Kidney (tissue), 22 donors: ENCODE measurements at places on chromosomes 11 and 22. TPM values are rescaled to one million over a fixed set of nuclear protein-coding genes. Genes with fewer than 3 reads are reported as not detected.

SYCE3 gene
- not detected for total RNA-seq

NOX4 gene
- total RNA-seq, result 13.0 TPM

LRRC75B gene
- 47.6 TPM for total RNA-seq

FLRT1 gene
- total RNA-seq, result 0.66 TPM

FCHSD2 gene
- total RNA-seq, result 58.7 TPM

ISX gene
- total RNA-seq, result not detected

PPP1R14B gene
- 86.5 TPM for total RNA-seq

PHOX2A gene
- not detected for total RNA-seq

DEFB131B gene
- total RNA-seq, result not detected

GAB4 gene
- total RNA-seq, result not detected

SPATA19 gene
- total RNA-seq, result not detected

CCDC88B gene
- 13.3 TPM for total RNA-seq

RASD2 gene
- total RNA-seq, result 3.4 TPM

DNA sequence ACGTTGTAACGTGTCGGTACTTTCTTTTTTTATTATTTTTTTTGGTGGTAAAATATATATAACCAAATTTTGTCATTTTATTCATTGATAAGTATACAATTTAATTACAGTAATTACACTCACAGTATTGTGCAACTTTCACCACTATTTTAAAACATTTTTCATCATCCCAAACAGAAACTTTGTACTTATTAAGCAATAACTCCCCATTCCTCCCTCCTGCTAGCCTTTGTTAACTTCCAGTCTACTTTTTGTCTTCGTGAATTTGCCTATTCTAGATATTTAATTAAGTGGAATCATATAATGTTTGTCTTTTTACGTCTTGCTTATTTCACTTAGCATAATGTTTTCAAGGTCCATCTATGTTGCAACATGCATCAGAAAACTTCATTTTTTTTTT, 58.5 kb downstream of the STIM1 start:
- no peak overlapping the region for H3K27ac ChIP-seq
- H3K27me3 ChIP-seq, result no peaks in the 10 kb centered on the region
- no peaks in the 10 kb centered on the region for H3K4me1 ChIP-seq
- DNase-seq, result no peak

GRCh38 chr11:70641369-70641768, 243.0 kb downstream of the CTTN start:
- DNase-seq, result no peak
- no peak overlapping the region for H3K4me3 ChIP-seq

DNA sequence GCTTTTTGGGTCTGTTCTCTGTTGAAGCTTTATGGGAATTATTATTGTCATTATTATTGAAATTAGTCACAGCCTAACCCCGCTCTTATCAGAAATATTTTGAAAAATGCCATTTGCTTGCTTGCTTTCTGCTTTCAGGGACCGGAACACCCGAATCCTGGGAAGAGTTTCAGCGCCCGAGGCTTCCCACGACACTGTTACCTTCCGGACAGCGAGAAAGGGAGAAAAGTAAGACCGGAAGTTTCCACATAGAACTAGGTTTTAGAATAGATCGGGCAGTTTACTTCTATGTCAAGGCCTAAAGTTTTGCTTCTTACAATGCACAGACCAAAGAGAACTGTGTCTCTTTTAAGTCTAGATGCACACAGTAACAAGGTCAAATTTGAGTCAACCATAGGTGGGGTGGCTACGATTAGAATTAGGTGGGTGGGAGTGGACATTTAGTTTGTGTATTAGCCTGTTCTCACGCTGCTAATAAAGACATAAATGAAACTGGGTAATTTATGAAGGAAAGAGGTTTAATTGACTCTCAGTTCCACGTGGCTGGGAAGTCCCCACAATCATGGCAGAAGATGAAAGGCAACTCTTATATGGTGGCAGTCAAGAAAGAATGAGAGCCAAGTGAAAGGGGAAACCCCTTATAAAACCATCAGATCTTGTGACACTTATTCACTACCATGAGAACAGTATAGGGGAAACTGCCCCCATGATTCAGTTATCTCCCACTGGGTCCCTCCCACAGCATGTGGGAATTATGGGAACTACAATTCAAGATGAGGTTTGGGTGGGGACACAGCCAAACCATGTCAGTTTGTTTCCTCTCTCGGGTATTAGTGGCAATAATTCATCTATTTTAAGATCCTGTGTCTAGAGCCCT, 12.9 kb downstream of the MPEG1 start:
- H3K27me3 ChIP-seq, result no peaks in the 10 kb centered on the region
- H3K4me1 ChIP-seq, result peaks cover 19% of the 10 kb centered on the region
- H3K27ac ChIP-seq, result peak overlapping the region; percentile 37
- H3K36me3 ChIP-seq, result peaks cover 7% of the 10 kb centered on the region

- peak; percentile 18 for DNase-seq
- H3K4me1 ChIP-seq, result no peaks in the 10 kb centered on the region
- no peak overlapping the region for H3K27ac ChIP-seq
Observed at GRCh38 chr11:83951521-83951920, 665.4 kb upstream of the CCDC90B start.

GRCh38 chr11:57644748-57645688, 4.7 kb downstream of the YPEL4 start:
- H3K27me3 ChIP-seq, result peaks cover 1% of the 10 kb centered on the region
- peaks cover 5% of the 10 kb centered on the region for H3K4me1 ChIP-seq
- H3K27ac ChIP-seq, result no peak overlapping the region
- DNase-seq, result peak; percentile 88

GRCh38 chr11:105740164-105740903, 130.5 kb downstream of the GRIA4 start:
- no peaks in the 10 kb centered on the region for H3K27me3 ChIP-seq
- no peaks in the 10 kb centered on the region for H3K36me3 ChIP-seq
- no peak overlapping the region for H3K27ac ChIP-seq

DNA sequence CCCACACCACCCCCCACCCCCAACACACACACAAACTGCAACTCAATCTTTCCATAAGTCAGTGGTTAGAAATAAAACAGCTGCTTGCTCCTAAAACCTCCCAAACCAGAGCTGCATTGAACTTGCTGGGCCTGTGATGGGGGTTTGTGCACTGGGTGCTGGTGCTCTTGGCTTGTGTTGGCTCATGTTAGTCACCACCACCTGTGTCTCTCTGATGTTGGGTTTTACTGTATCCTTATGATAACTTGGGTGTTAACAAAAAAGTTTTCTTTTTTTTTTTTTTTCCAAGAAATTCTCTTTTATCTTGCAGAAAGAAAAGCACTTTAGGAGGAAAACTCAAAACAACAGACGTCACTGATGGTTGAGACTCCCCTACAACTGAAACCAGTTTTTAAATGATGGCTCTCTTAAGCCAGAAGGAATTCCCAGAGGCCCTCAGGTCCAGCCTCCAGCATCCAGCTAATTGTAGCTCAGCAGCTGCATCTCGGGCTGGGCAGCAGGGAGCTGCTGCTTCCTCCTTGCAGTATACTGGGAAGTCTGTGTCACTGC, 79.9 kb upstream of the DRD2 start:
- H3K27me3 ChIP-seq, result no peaks in the 10 kb centered on the region
- H3K36me3 ChIP-seq, result no peaks in the 10 kb centered on the region
- H3K4me3 ChIP-seq, result no peak overlapping the region
- DNase-seq, result no peak

GRCh38 chr11:18789942-18790341, 1.7 kb downstream of the PTPN5 start:
- DNase-seq, result no peak
- H3K27ac ChIP-seq, result no peak overlapping the region
- peaks cover 13% of the 10 kb centered on the region for H3K27me3 ChIP-seq
- H3K4me3 ChIP-seq, result no peak overlapping the region

DNA sequence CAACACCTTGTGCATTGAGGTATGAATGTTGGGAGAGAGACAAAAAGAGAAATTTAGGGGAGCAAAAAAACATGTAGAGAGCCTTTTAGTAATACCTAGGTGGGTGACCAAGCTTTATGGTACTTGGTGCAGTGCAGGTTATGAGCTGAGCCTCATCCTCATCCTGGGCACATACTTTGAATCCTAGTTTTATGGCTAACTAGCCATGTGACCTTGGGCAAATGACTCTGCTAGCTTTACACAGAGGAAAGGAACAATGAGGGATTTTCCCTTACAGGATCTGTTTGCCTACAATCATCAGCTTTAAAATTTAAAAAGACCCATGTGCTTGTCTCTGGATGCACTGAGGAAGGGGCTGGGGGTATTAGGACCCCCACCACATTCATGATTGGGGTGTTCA, 187.8 kb upstream of the ISX start:
- H3K4me3 ChIP-seq, result no peak overlapping the region
- no peaks in the 10 kb centered on the region for H3K36me3 ChIP-seq
- H3K27ac ChIP-seq, result no peak overlapping the region
- H3K27me3 ChIP-seq, result no peaks in the 10 kb centered on the region
- H3K4me1 ChIP-seq, result no peaks in the 10 kb centered on the region
- no peak for DNase-seq

DNA sequence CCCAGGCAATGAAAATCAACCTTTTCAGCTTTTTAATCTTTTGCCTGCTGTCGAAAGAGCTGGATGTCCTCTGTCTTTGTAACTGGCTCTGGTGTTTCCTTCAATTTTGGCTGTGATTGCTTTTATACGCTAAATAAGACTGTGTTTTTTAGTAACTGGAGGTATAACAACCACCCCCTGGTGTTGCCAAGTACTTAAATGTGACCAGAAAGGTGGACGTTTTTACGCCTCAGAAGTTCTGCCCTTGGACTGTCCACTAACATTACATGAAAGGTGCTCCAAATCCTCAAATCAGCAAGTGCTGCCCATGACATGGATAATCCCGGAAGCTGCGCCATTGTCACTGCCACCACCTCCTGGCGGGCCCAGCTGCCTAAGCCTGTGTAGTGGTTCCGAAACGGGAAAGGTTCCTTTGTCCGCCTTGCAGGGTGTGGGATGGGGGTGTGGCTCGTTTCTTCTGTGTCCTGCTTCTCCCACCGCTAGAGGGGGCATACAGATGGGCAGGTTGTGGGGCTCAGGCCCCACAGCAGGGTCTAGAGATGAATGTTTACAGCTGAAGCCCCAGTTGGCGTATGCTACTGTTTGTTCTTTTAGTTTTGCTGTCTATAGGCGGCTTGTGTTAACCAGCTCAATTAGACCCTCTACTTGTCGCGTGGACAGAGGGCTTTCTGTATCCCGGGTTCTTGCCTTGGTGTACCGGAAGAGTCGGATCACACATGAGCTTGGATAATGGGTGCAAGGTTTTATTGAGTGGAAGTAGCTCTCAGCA, 82.2 kb upstream of the SEPTIN5 start:
- no peak overlapping the region for H3K27ac ChIP-seq
- H3K4me1 ChIP-seq, result no peaks in the 10 kb centered on the region
- DNase-seq, result no peak
- no peaks in the 10 kb centered on the region for H3K27me3 ChIP-seq
- no peaks in the 10 kb centered on the region for H3K36me3 ChIP-seq

DNA sequence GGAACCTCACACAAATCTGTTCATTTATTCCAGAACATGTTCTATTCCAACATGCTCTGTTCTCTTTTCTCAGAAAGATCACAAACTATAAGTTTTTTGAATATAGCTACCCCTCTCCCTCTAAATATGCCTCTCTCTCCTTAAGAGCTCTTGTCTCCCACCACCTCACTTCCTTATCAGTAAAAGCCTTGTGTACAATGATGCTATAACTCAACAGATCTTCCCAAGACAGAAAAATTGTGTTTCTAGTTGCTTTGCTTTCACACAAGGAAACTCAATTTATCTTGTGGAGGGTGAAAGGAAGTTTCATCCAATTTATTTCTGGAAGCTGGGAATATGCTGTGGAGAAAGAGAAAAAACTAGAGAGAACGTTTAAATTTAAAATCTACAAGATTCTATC, 64.4 kb downstream of the FAM76B start:
- no peaks in the 10 kb centered on the region for H3K36me3 ChIP-seq
- H3K4me3 ChIP-seq, result no peak overlapping the region
- H3K27ac ChIP-seq, result no peak overlapping the region
- no peaks in the 10 kb centered on the region for H3K27me3 ChIP-seq
- H3K4me1 ChIP-seq, result no peaks in the 10 kb centered on the region
- DNase-seq, result no peak

DNA sequence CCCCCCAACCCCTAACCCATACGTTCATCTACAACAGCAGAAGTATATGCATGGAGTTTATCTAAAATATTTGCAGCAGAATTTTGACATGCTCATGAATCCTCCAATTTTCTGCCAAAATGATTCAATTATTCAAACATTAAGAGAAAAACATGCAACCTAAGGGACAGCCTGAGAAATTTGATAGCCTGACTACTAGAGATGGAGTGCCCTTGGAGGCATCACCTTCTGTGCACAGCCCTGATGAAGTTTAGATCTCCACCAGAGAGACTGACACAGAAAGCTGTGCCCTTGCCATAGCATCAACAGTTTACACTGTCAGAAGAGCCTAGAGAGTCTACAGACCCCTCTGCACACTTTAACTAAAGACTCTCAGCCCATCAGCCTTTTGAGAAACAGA, 217.7 kb downstream of the LUZP2 start:
- no peak for DNase-seq
- no peaks in the 10 kb centered on the region for H3K4me1 ChIP-seq
